ENCODE measurements at places on chromosomes 2 and 18.

DNA sequence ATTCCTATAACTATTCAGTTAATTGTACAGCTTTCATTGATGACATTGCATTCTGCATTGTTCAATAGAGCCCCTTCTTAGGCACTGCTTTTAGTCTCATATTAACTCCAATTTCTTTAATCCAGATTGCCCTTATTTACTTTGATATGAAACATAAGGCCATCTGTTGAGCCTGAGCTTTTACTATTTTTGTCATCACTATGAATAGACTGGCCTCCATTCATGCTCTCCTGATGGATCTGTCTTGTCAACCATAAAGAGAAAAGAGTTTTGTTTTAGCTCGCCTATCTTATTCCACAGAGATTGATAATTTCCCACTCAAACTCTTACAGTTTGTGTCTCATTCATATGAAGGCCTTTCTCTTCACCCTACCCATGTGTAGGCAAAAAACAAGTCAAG lies 159.2 kb upstream of the DTNA start:
- no peak for DNase-seq

GRCh38 chr2:149579972-149580882 lies 7.3 kb downstream of the MMADHC start:
- DNase-seq: no peak

DNA sequence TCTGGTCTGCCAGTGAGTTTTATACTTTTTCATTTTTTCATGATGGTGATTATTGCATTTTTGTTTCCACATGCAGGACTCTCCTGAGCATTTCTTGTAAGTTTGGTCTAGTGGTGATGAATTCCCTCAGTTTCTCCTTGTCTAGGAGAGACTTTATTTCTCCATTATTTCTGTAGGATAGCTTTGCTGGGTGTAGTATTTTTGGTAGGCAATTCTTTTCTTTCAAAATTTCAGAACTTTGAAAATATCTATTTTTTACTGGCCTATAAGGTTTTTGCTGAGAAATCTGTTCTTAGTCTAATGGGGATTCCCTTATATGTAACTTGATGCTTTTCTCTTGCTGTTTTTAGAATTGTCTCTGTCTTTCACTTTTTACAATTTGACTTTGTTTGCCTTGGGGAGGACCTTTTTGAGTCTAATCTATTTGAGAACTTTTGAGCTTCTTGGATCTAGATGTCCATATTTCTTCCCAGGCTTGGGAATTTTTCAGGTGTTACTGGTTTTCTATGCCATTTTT lies 149.1 kb downstream of the UBR3 start:
- DNase-seq: no peak

- no peak for DNase-seq
Measured at GRCh38 chr2:238857959-238858358, 10.1 kb downstream of the TWIST2 start.

DNA sequence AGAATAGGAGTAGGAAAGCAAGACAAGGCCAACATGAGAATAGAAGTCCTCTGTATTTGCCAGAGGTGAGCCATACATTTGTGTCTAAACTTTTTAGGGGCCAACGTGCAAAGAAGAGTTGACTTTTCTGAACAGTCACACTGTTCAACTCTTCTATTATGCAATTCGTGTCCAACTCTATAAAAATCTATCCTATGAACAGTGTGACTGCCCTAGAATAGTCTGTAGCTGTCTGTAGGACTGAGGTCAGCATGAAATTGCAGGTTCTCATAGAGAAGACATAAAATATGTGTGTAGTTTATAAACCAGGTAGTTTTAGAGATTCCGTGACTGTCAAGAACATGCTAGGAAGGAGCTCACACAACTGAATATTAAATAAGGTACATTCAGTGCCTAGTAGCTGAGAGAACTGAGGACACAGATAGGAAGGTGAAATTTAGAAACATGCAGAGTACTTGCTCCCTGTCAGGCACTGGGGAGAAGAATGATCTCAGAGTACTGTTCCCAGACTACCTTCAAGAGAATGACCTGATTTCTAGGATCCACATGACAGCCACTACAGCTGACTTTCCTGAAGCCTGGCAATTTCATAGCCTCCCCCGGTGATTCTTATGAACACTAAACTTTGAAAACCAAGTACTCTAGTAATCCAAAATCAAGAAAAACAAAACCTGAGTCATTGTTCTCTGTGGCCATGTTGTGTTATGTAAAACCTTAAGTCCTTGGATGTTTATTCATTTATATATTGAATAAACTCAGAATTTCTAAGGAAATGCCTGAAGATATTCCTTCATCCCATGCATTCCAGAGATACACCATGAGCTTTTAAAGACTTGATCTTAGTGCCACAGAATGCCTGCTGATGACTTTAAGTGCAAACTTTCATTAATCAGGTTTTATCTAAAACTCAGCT lies 201.5 kb upstream of the BOD1L2 start:
- DNase-seq: no peak

GRCh38 chr2:37215250-37215649 lies 16.1 kb downstream of the CEBPZ start:
- DNase-seq: no peak

DNA sequence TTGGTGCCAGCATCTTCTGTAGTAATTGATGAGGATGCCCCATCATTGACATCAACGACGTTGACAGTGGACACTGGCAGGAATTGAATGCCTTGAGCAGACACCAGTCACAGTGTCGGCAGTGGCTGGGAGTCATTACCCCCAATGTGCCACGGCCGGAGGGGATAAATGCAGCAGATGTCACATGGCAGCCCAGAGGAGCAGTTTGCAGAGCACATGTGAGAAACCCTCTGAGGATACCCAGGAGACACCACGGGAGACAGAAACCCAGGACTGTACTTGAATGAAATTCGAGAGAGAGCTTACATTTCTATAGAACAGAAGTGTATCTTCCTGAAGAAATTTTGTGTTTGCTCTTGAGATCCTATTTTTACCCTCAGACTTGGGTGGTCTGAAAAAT lies 409.1 kb upstream of the TNP1 start:
- DNase-seq: no peak

- DNase-seq: no peak
Measured at GRCh38 chr2:206856513-206856912, 82.8 kb upstream of the CPO start.

- DNase-seq: no peak
Measured at GRCh38 chr2:236712961-236713673, 143.5 kb downstream of the ACKR3 start.

DNA sequence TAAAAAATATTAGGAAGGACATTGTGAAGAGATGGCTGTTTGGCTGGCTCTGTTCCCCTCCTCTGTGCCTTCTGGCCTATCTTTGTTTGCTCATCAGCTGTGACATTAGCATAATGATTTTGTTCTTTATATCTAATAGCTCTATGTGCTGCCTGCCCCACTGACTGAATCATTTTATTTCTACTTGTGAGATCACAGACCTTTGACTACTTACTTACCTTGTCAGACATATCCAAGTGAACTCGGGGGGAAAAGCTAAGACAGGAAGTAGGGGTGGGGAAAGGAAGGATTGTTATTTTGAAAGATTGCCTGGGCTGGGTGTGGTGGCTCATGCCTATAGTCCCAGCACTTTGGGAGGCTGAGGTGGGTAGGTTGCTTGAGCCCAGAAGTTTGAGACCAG lies 104.2 kb downstream of the ASAP2 start:
- no peak for DNase-seq

DNA sequence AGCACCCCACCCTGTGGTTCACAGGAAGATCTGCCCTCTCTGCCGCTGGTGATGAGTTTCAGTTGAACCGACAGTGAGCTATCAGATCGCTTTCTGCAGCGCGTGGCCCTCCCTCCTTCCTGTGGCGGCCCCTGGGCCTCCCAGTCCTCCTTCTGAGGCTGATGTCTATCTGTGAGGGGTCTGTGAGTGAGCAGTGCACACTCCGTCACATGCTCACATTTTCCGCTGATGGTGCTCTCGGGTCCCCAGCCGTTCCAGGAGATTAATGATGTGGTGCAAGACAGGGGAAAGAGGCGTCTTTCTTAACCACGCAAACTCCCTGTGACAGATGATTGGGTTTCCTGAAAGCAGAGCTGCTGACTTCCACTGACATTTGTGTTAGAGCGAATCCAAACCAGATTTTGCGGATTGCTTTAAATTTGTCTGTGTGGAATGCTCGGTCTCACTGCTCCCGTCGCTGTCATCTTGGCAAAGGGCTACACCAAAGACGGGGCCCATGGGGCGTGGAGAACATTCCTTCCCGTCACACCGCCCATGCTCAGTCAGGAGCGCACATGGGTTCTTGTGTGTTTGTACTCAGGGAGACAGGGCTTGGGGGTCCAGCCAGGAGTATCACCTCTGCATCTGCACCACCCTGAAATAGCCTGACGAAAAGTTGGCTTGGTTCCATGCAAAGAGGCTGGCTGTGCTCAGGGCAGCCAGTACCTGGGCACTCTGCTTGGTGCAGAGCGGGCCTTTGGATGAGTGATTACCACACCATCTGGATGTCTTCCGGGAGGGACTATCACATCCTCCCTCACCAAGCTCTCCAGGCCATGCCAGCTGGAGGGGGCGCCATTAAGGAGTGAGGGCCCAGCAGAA lies 154.7 kb upstream of the HS6ST1 start:
- DNase-seq: no peak

- no peak for DNase-seq
Measured at GRCh38 chr18:26956863-26957262, 91.4 kb upstream of the AQP4 start.

- no peak for DNase-seq
Measured at GRCh38 chr2:212646698-212647366, 108.2 kb upstream of the ERBB4 start.

- no peak for DNase-seq
Measured at GRCh38 chr2:227106845-227107759, 56.9 kb downstream of the COL4A4 start.

- no peak for DNase-seq
Measured at GRCh38 chr2:156021146-156022040, 311.1 kb downstream of the NR4A2 start.

DNA sequence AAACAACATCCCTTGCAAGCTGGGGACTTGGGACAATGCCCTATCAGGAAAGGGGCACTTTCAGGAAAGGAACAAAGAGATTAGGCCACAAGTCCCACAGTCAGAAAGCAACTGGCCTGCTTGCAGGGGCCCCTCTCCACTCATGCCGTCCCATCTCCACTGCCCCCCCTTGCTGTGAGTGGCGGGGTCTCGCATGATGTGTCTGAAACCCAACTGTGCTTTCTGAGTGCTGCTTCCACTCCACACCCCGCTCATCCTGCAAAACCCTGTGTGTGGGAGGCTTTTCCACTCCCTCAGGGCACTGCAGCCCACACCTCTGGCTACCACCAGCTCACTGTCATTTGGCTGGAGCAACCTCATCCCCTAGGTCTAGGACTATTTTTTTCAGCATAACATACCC lies 7.9 kb downstream of the HS6ST1 start:
- DNase-seq: no peak

DNA sequence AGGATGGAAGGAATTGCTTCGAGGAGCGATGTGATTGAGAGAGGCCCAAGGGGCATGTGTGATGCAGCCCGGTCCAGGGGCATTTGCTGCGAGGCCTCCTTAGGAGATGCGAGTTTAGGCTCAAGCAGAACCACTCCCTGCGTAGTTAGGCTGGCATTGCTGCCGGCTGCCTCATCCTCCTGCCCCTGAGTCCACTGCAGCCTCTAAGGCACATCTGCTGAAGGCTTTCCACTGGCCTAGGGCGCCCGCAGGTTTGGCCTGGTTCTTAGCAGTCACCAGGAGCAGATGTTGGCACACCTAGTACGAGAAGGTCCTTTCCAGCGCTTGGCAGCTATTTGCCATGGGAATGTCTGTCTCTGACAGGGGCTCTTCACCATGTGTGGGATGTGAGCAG lies 20.7 kb downstream of the INPP5D start:
- DNase-seq: no peak

DNA sequence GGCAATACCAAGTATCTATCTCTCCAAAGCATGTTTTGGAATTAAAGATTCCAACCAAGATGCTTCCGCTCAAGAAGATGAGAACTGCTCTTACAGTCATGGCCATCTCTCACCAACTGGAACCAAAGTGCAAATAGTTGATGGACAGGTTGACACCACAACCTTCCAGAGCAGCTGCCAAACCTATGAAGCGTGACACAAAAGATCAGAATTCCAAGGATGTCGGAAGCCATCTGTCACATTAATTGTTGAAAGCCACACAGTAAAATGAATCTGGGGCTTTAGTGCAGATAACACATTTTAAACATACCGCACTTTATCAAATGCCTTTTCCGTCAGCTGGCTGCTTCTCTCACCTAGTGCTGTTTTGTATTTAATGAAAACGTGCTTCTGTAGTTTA lies 195.7 kb downstream of the CDH20 start:
- DNase-seq: no peak

DNA sequence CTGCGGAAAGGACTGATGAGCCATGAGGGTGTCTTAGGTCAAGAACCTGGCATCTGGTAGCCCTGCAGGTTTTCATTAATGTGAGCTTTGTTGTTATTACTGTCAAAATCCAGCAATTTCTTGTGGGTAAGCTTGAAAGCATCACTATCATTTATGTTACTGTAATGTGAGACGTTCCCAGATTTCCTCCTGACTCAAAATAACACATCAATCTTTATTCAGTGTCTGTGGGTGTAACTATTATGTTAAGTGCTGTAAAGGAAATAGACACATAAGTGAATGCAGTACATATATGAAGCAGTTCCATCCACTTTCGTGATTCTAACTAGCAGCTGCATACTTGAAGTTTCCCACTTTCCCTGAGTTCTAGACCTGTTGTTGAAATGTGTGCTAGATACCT lies 89.8 kb downstream of the FHOD3 start:
- DNase-seq: no peak

- DNase-seq: peak; percentile 81
Measured at GRCh38 chr18:54173980-54174630, 50.4 kb downstream of the MBD2 start.

DNA sequence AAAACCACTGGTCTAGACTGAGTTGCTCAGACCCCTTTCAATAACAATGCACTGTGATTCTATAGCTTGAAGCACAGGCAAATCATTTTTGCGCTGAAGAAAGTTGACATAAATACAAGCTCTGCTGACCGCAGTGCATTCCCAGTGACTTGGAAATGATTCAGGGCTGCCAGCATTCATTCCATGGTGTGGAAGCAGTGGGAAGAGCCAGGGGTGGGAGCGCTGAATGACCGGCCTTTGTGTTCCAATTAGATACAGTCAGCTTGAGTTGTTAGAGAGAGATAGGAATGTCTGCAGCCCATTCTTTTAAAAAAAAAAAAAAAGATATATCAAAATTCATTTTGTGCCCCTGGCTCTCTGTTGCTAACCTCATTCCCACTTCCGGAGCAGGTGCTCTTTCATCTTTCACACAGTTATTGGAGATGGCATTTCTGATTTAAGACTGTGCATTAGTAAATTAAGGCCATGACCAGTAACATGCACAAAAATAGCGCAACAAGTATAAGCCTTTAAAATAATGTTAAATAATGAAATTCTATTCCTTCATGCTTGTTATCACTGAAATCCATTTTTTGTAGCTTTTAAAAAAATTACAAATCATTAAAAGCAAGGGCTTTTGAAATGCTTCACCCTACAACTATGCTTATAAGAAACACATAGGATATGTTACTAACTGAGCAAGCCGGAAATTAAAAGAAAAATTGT lies 59.4 kb upstream of the CTLA4 start:
- no peak for DNase-seq

GRCh38 chr2:45627911-45628310 lies 16.8 kb upstream of the SRBD1 start:
- no peak for DNase-seq

- DNase-seq: no peak
Measured at GRCh38 chr2:222423186-222423585, 1.2 kb upstream of the SGPP2 start.

Measured in T-helper 2 cell (primary cell).